ENCODE measurements at places on chromosomes 16 and 17.

- DNase-seq = no peak
Observed at GRCh38 chr16:75304521-75305363, 53.3 kb upstream of the BCAR1 start.

DNA sequence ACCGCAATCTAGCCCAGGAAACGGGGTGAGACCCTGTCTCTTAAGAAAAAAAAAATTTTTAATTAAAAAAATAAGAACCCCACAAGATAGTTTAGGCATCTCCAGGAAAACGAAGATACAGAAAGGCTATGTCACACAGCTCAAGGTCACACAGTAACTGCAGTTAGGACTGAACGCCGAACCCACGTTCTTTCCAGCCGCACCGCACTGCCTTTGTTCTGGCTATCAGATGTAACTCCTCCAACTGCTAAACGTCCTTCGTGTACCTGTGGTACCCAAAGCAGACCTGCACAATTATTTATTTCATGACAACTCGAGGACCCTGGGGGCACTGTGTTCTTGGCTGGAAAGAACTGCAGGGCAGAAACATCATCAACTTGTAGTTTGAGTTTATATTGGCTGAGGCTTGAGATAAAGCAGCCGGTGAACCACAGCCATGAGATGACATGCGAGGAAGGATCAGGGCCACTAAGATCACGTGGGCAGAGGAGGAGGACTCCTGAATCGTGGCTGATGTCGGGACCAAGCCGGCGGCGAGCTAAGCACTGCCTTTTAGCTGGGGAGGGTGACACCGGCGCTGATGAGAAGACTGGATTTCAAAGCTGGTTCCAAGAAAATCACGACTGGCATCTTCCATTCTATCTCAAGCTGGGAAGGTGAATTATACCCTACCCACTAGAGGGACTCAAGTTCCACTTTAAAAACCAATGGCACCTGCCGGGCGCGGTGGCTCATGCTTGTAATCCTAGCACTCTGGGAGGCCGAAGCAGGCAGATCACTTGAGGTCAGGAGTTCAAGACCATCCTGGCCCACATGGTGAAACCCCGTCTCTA lies 20.7 kb upstream of the MNT start:
- DNase-seq = no peak

GRCh38 chr17:66458782-66459181 lies 156.4 kb downstream of the PRKCA start:
- no peak for DNase-seq

GRCh38 chr17:77036841-77037381 lies 103.9 kb upstream of the SEC14L1 start:
- peak; percentile 88 for DNase-seq

DNA sequence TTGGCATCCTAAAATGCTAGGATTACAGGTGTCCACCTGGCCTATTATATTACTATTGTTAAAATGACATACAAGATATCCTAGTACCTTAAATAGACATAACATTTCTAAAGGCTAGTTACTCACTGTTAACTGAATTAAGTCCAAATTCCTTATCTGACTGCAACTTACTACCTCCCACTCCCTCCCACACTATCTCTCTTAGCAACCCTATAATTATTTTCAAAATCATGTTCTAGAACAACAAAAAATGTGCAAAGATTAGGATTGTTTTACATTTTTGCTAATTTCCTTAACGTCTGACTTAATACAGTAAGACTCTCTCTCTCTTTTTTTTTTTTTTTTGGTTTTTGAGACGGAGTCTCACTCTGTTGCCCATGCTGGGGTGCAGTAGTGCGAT lies 2.2 kb upstream of the ATF7IP2 start:
- DNase-seq = no peak

DNA sequence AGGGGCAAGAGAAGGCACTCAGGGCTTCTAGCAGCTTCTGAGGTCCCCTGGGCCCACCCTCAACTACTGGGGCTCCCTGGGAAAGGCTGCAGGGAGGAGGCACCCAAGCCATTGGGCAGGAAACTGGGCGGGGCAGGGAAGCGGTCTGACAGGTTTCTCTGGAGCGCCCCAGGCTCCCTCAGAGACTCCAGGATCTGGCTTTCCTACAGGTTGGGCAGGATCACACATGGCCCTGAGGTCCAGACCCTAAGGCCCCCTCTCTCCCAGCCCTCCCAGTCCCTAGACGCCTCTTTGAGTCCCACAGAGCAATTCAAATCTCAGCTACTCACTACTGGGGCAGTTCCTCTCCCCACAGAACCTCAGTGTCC lies 14.3 kb downstream of the JUP start:
- DNase-seq = peak; percentile 96
